Prostate gland (tissue), 2 donors: ENCODE measurements at places on chromosomes 3 and 15.

GRCh38 chr3:32176989-32177701, 61.3 kb upstream of the CMTM8 start:
- DNase-seq = peak; percentile 37

- no peak for DNase-seq
Measured at GRCh38 chr3:98855806-98856400, 45.6 kb downstream of the DCBLD2 start.

DNA sequence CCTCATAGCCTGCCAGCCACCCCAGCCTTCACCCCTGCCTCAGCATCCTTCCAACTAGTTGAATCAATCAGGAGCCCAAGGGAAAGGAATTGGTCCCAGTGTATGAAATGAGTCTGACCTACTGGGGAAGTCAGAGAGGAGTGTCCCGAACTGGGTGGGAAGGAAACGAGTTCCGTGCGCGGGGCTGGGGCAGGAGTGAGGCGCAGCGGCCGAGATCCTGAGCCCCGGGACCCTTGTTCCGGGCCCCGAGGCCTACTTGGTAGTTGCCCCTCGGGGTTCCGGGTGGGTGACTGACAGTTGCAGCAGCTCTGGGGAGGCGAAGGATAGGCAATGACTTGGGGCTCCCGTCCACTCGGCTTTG, 1.1 kb upstream of the PLCL2 start:
- no peak for DNase-seq

- no peak for DNase-seq
Measured at GRCh38 chr15:77386626-77387025, 33.3 kb downstream of the PEAK1 start.

DNA sequence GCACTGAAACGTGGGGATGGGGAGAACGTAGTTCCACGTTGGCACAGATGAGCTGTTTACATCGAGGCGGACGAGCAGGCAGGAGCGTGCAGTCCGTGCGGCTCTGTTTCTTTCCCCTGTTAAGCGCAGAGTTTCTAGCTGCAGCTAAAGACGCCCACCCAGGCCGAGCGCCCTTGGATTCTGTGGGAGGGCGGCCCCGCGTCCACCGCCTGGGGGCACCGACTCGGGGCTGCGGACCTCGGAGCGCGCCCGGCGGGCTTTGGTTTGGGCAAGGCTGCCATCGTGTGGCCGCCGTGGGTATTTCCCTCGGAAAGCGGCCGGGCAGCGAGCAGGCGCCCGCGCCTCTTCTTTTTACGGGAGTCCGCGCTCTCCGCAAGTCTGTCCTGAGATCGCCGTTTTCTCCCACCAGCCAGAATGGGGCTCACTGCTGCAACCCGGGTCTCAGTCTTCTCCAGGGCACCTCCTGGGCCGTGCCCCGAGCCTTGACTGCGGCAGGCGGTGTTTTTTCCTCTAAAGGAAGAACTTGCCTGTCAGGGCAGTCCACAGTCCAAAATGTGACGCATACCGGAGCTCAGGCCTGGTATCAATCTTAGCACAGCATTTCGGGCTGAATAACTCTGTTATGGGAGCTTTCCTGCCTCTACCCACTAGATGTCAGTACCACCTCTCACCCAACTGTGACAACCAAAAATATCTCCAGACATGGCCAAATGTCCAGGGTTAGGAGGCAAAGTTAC, 219.9 kb upstream of the IGF1R start:
- peak; percentile 58 for DNase-seq

GRCh38 chr3:184716622-184717398, 4.9 kb upstream of the MAGEF1 start:
- DNase-seq = no peak
